NCI-H526 treated with DMSO at 0.1 percent for 48 hours (cell line): ENCODE measurements at places on chromosomes 6 and 20.

- DNase-seq, result no peak
These were observed 769 bp upstream of the PDYN start for GRCh38 chr20:1994627-1995026.

GRCh38 chr6:74510878-74511277 is 695.0 kb downstream of the COL12A1 start:
- no peak for DNase-seq

- peak; percentile 80 for DNase-seq
These were observed 29.0 kb downstream of the SLC12A5 start for GRCh38 chr20:46057856-46058598.

- no peak for DNase-seq
These were observed 6.3 kb downstream of the JARID2 start for GRCh38 chr6:15252195-15252594.

DNA sequence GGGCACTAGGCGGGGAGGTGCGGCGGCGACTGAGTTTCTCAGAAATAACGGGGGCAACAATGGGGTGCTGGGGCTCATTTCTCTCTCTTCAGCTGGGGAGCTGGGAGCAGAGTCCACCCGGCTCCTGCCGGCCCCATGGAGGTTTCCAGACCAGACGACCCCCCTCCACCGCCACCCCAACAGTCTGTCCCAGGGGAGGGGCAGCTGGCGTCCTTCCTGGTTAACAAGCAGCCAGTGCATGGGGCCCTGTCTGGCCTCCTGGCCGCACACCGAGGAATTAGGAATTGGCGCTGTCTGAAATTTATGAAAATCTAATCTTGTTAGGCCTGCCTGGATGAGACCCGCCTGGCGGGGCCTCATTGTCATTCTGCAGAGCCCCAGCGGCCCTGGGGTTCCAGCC is 42.4 kb downstream of the PMEPA1 start:
- DNase-seq, result no peak

DNA sequence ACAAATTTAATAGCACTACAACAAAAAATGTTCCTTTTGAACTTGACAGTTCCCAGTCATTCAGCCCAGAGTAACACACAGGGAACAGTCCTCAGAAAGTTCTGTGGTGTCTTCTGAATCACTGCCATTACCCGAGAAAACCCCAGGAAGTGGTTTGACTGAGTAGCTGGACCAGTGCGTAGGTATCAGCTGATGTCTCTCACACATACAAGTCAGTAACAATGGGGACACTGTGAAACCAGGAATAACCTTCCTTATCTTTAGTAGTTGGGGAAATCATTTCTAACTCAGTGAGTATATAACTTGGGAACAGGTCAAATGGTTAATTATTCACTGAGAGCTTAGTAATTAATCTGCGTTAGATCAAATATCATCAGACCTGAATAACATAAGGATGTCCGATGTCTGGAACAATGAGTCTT is 73.1 kb downstream of the HIVEP2 start:
- no peak for DNase-seq

DNA sequence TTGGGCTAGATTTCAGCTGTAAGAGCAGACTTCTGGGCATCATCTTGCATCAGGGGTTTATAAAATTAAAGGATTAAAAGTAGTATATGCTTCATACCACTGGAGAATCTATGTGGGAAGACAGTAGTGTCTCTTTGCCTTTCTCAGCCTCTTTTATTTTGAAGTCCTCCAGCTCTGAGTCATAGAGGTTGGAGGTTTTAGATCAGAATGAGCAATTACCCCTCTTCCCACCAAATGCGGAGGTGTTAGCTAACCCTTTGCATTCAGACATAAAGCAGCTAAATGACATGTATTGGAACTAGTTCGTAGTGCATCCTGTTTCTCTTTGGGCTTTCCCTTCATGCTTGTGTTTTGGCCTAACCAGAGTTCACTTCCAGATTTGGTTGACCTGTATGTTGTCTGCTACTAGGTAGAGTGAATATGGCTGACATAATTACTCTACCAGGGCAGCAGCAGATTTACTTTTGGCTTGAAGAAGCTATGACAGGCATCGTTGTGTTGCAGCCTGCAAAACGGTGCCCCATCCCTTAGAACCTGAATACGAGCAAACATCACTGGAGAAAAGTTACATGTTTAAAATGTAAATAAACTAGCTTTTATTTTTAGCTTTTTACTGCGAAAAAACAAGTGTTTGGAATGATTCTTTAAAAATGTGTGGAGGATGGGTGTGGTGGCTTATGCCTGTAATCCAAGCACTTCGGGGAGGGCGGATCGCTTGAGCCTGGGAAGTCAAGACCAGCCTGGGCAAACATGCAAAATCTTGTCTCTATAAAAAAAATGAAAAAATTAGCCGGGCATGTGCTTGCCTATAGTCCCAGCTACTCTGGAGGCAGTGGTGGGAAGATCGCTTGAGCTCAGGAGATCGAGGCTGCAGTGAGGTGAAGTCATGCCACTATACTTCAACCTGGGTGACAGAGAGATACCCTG is 82.2 kb downstream of the MYO6 start:
- DNase-seq, result no peak

DNA sequence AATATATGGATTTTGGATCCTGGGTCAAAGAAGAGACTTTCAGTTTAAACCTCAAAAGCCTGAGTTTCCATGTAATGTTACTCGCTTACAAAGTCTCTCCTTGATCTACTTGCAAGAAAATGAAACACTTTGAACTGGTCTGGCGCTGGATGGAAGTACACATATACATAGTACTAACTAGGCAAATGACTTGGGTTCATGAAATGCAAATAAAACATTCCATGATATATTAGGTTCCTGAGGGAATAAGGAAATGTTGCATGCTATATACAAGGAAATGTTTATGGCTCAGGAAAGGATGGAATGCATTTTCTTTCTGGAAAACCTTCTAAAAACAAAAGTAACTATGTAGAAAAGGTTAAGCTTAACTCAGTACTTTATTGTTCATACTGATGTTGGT is 11.4 kb upstream of the TXLNB start:
- DNase-seq, result peak; percentile 90
